ENCODE measurements at places on chromosomes 16 and 17.
A peak's percentile ranks its signal among the peaks of the same experiment; 100 is the strongest.

DNA sequence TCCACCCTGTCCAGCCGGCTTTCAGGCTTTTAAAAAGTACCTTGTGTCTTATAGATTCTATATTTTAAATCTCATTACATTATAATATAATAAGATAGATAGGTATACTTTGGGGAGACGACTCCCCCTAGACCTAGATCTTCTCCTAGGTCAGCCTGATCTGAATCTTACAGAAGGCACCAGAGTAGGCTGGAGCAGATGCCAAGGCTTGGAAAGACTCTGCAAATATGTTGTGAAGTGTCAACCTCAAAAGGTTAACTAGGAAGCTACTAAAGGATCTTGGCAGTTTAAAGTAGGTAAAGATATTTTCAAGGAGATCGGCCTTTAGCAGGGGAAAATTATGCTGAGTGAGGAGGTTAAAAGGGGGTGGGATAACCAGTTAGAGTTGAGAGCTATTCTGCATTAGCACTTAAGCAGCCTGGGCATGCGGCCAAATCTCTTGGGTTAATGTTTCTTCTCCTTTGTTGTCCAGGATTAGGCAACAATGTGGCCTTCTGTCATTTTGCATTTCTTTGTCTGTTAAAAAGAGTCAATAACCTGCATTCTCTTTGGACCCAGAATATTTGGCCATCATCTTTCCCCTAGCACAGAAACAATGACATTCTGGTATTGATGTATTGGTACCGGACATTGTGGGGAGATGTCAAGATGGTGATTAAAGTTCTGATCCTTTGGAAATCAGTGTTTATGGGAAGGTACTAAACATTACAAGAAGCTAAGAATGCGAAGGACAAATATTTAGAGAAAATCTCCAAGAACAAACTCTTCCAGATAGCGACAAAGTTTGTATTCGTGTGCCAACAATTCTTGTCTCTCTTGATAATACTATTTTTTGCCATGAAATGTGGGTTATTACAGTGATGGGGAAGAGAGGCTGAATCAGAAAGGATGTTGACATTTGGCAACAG, 51.2 kb upstream of the DHX40 start:
- H3K4me3 ChIP-seq: no peak overlapping the region
- no peak overlapping the region for H3K27ac ChIP-seq
- no peaks in the 10 kb centered on the region for H3K36me3 ChIP-seq
- no peaks in the 10 kb centered on the region for H3K27me3 ChIP-seq

DNA sequence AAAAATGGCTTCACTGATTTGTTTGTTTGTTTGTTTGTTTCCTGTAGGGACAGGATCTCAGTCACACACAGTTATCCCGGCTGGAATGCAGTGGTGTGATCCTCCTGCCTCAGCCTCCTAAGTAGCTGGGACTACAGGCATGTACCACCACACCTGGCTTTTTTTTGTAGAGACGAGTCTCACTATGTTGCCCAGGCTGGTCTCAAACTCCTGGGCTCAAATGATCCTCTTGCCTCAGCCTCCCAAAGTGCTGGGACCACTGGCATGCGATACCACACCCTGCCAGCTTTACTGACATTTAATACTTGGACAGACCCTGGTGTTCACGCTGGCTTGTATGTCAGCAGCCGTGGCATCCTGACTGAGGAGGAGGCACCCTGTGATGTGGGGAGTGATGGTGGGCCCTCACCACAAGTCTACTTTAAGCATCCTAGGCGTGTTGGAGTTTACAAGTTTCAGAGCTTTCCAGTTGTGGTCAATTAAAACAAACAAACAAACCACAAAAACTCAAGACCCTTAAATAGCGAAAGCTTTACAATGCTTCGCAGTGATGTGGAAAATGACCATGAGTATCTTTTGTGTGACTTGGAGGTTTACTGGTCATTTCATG, 5.1 kb downstream of the ABCA3 start:
- H3K4me3 ChIP-seq: no peak overlapping the region
- peaks cover 11% of the 10 kb centered on the region for H3K4me1 ChIP-seq
- no peak overlapping the region for H3K27ac ChIP-seq
- no peaks in the 10 kb centered on the region for H3K36me3 ChIP-seq
- no peaks in the 10 kb centered on the region for H3K27me3 ChIP-seq
- DNase-seq: no peak

DNA sequence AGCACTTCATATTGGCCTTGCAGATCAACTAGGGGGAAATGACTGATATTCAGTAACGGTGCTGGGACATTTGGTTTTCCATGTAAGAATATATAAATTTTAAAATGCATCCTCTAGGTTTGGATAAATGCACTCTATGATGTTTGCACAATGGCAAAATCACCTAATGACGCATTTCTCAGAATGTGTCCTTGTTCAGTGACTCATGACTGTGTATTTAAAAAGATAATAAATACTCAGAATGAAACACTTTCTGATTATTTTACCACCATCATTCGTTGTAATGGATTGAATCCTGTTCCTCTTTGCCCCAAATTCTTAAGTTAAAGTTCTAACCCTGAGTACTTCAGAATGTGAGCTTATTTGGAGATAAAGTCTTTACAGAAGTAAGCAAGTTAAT, 17.2 kb upstream of the ADGRG1 start:
- H3K27me3 ChIP-seq: no peaks in the 10 kb centered on the region
- peaks cover 26% of the 10 kb centered on the region for H3K4me1 ChIP-seq
- no peaks in the 10 kb centered on the region for H3K36me3 ChIP-seq
- no peak for DNase-seq
- H3K4me3 ChIP-seq: no peak overlapping the region
- H3K27ac ChIP-seq: no peak overlapping the region

DNA sequence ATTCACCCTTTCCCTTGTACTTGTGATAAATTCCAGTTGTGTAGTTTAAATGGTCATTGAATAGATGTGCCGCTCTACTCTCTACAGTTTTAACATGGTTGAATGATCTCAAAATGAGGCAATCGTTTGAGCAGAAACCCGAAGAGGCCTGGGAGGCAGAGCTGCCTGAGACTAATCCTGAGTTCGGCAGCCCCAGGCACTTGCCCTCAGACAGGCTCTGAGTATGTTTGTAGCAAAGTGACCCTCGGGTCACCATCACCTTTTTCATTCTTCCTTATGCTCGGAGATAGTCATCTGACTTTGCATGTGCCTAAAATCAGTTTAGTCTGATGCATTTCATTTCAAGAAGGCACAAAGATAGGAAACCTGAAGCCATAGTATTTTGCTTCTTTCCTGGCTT, 184.0 kb upstream of the RBFOX1 start:
- H3K4me1 ChIP-seq: no peaks in the 10 kb centered on the region
- H3K27ac ChIP-seq: no peak overlapping the region
- no peaks in the 10 kb centered on the region for H3K36me3 ChIP-seq
- no peak for DNase-seq
- H3K27me3 ChIP-seq: no peaks in the 10 kb centered on the region

DNA sequence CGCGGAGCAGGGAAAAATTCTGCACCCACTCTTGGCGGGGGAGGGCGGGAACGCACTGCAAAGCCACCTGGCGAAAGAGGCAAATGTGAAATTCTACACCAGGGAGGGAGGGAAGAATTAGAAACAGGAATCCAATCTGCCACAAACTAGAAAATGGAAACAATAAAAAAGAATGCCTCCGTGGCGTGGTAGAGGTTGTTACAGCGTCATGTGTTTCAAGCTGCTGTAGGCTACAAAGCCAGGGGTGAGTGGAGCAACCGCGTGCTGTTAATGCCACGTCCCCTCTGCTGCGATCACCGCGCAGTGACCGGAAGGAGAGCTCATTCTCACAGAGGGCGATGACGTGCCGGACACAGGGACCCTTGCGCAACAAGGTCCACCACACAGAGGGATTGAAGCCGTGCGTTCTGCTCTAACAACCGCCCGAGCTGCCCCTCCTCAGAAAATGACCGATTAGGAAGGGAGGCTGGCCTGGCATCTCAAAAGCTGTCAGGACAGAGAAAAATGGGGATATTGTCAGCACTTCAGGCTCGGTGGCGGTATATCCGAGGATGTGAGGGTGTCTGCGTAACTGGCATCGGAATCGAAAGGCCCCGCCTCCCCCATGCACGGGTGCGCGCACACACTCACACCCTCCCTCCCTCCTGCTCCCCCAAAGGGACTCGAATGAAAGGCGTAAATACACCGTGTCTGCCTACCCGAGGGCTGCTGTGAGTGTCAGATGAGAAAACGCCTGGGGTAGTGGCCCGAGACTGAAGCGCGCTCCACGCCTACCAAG, 70.8 kb upstream of the TNRC6C start:
- peak overlapping the region; percentile 95 for H3K27ac ChIP-seq
- H3K27me3 ChIP-seq: no peaks in the 10 kb centered on the region
- no peaks in the 10 kb centered on the region for H3K36me3 ChIP-seq
- peaks cover 47% of the 10 kb centered on the region for H3K4me1 ChIP-seq
- peak overlapping the region; percentile 86 for H3K4me3 ChIP-seq
- peak; percentile 87 for DNase-seq

Data from CD4-positive, alpha-beta memory T cell (primary cell).